ENCODE measurements at places on chromosomes 1 and 21.
A peak's percentile ranks its signal among the peaks of the same experiment; 100 is the strongest.

- DNase-seq, result peak; percentile 62
Measured at GRCh38 chr1:19639999-19640362, 4.1 kb upstream of the NBL1 start.

- DNase-seq, result no peak
Measured at GRCh38 chr1:118223426-118223825, 38.4 kb upstream of the SPAG17 start.

DNA sequence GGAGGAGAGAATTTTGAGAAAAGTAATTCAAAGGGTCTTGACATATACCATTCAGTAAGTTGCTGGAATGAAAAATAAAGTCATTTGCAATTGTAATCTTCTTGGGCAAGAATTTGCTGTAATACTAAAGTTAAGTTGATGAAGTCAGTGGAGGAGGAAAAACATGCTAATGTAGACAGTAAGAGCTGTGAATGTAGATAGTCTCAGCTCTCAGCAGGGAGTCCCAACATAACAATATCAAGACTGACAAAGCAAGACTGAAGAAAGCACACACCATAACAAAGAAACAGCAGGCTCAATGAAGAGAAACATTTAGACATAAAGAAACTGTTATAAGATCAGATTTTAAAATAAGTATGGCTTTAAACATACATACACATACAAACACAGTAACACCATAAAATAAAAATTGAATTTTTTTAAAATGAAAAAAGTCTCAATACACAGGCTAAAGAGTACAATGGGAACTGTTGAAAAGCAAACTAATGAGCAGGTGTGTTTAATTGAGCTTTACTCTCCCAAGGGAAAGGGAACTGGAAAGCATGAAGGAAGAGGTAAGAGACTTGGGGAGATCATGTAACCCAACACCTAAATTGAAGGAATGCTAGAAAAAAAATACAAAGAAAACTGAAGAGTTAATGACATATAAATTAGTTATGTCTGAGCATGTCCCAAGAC, 336.3 kb upstream of the NCAM2 start:
- no peak for DNase-seq

GRCh38 chr21:42777757-42778344, 101.5 kb downstream of the WDR4 start:
- DNase-seq, result no peak

DNA sequence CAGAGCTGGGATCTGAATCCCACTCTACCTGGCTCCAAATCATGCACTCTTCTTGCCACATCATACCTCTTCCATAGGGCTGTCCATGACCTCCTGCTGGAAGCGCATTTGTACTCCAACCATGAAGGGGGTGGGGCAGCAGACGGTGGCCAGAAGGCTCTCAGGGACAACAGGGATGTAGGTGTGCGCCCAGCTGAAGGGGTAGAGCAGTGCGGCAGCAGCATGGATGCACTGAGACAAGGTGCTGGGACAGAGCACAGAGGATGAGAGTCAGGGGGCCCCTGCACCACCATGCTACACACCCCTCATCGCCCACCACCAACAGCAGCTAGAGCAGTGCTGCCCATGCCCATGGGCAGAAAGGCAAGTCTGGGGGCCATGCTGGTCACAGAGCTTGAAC, 8.4 kb downstream of the DENND2D start:
- no peak for DNase-seq

- no peak for DNase-seq
Measured at GRCh38 chr1:151535326-151536271, 4.5 kb upstream of the TUFT1 start.

Data from RWPE1 (cell line).